ENCODE measurements at places on chromosomes 6 and 20. TPM values are rescaled to one million over a fixed set of nuclear protein-coding genes. Genes with fewer than 3 reads are reported as not detected.

DNA sequence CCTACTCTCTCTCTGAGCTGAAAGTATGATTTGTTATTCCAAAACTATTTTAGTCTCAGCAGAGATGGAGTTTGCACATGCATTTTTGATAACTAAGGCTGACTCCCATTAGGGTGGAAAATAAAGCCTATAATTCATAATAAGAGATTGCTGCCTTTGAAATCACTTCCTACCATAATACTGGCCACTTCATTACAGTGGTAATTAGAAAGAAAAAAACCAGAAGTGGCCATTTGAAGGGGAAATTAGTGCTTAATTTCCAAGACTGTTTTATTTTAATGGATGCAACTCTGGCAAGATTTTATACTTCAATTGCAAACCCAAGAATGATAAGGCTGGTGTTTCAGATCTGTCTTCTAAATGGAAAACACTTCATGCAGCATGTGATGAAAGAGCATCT, 43.4 kb downstream of the SLC35B3 start:
- no peaks in the 10 kb centered on the region for H3K36me3 ChIP-seq
- no peak for DNase-seq
- H3K4me3 ChIP-seq: no peak overlapping the region
- H3K27me3 ChIP-seq: no peaks in the 10 kb centered on the region
- no peak overlapping the region for H3K27ac ChIP-seq

- no peaks in the 10 kb centered on the region for H3K4me1 ChIP-seq
- DNase-seq: no peak
- H3K27ac ChIP-seq: no peak overlapping the region
- H3K36me3 ChIP-seq: no peaks in the 10 kb centered on the region
- H3K4me3 ChIP-seq: no peak overlapping the region
Observed at GRCh38 chr20:62611819-62612218, 30.5 kb upstream of the SLCO4A1 start.

DNA sequence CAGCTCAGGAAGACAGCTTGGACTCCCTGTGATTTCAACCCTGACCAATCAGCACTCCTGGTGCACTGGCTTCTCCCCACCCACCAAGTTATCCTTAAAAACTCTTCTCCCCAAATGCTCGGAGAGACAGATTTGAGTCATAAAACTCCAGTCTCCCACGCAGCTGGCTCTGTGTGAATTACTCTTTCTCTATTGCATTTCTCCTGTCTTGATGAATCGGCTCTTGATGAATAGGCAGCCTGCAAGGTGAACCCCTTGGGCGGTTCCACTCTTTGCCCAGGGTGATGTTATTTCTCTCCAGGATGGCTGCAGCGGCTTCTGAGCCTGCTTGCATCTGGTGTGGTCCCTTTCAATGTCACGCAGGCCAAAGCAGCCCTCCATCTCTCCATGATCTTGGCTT, 12.4 kb downstream of the SLC52A3 start:
- no peaks in the 10 kb centered on the region for H3K27me3 ChIP-seq
- H3K27ac ChIP-seq: no peak overlapping the region
- no peaks in the 10 kb centered on the region for H3K36me3 ChIP-seq
- DNase-seq: no peak
- H3K4me3 ChIP-seq: no peak overlapping the region

DNA sequence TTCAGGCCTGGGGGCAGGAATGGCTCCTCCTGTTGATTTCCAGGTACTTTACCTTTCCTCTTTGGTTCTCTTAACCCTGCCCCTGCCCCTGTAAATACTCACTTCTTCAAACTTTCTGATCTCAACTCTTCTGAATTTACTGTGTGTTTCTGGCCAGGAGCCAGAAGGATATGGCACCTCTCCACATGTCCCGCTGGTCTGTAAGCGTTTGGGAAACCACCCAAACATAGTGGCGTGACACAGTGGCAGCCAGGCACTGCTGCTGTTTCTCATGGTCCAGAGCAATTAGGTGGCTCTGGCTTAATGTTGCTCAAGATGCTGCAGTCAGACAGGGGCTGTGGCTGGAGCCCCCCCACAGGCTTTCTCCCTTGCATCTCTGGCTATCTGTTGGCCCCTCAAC, 374.5 kb downstream of the RNGTT start:
- no peaks in the 10 kb centered on the region for H3K36me3 ChIP-seq
- no peak overlapping the region for H3K27ac ChIP-seq
- no peaks in the 10 kb centered on the region for H3K4me1 ChIP-seq
- no peak overlapping the region for H3K4me3 ChIP-seq
- peaks cover 21% of the 10 kb centered on the region for H3K27me3 ChIP-seq
- DNase-seq: peak; percentile 26

- H3K27ac ChIP-seq: no peak overlapping the region
- H3K27me3 ChIP-seq: no peaks in the 10 kb centered on the region
- H3K4me1 ChIP-seq: peaks cover 17% of the 10 kb centered on the region
- peak; percentile 92 for DNase-seq
- no peak overlapping the region for H3K4me3 ChIP-seq
Observed at GRCh38 chr20:8812817-8813216, 256.1 kb upstream of the PLCB4 start.

- no peak overlapping the region for H3K4me3 ChIP-seq
- peaks cover 8% of the 10 kb centered on the region for H3K27me3 ChIP-seq
- H3K4me1 ChIP-seq: no peaks in the 10 kb centered on the region
- no peaks in the 10 kb centered on the region for H3K36me3 ChIP-seq
- DNase-seq: no peak
Observed at GRCh38 chr6:156695742-156696141, 81.4 kb upstream of the ARID1B start.

GRCh38 chr6:165571068-165571682, 91.9 kb downstream of the PDE10A start:
- H3K4me3 ChIP-seq: no peak overlapping the region
- no peak for DNase-seq
- no peaks in the 10 kb centered on the region for H3K36me3 ChIP-seq
- H3K27me3 ChIP-seq: no peaks in the 10 kb centered on the region
- no peak overlapping the region for H3K27ac ChIP-seq

DNA sequence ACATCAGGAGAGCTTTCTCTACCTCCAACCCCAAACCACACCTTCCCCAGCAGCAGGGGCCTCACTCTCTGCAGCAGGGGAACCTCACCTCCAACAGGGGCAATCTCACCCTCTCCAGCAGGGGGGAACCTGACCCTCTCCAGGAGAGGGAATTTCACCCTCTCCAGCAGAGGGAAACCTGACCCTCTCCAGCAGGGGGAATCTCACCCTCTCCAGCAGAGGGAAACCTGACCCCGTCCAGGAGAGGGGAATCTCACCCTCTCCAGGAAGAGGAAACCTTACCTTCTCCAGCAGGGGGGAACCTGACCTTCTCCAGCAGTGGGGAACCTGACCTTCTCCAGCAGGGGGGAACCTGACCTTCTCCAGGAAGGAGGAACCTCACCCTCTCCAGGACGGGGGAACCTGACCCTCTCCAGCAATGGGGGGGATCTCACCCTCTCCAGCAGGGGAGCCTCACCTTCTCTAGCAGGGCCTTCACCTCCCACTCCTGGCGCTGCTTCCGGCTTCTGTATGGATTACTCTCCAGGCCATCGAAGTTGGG, 3.1 kb downstream of the B3GALT4 start:
- peaks cover 49% of the 10 kb centered on the region for H3K36me3 ChIP-seq
- peak; percentile 69 for DNase-seq
- no peak overlapping the region for H3K4me3 ChIP-seq

DNA sequence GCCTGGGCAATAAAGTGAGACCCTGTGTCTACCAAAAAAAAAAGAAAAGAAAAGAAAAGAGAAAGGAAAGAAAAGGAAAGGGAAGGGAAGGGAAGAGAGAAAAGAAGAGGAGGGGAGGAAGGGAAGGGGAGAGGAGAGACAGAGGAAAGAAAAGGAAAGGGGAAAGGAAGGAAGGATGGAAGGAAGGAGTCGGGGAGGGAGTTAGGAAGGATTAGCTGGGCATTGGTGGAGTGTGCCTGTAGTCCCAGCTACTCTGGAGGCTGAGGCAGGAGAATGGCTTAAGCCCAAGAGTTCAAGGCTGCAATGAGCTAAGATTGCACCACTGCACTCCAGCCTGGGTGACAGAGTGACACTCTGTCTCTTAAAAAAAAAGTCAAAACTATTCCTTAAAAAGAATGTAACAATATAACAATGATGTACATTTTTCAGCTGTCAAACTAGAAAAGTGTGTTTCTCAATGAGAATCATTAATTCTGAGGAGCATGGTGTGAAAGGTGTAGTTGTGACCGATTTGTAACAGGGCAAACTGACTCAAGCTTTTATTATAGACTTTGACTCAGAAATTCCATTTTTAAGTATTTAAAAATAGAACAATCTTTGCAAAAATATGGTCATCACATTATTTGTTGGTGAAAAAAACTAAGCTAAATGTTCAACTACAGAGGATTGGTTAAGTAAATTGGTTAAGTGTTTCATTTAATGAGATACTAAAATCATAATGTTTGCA, 14.7 kb downstream of the SNRPB start:
- H3K36me3 ChIP-seq: peaks cover 18% of the 10 kb centered on the region
- no peak for DNase-seq
- H3K4me3 ChIP-seq: no peak overlapping the region
- H3K27me3 ChIP-seq: no peaks in the 10 kb centered on the region
- peaks cover under 1% of the 10 kb centered on the region for H3K4me1 ChIP-seq

- no peaks in the 10 kb centered on the region for H3K27me3 ChIP-seq
- peak; percentile 93 for DNase-seq
- no peak overlapping the region for H3K4me3 ChIP-seq
- peak overlapping the region; percentile 47 for H3K27ac ChIP-seq
Observed at GRCh38 chr6:80991316-80991715, 761.2 kb downstream of the TENT5A start.

DNA sequence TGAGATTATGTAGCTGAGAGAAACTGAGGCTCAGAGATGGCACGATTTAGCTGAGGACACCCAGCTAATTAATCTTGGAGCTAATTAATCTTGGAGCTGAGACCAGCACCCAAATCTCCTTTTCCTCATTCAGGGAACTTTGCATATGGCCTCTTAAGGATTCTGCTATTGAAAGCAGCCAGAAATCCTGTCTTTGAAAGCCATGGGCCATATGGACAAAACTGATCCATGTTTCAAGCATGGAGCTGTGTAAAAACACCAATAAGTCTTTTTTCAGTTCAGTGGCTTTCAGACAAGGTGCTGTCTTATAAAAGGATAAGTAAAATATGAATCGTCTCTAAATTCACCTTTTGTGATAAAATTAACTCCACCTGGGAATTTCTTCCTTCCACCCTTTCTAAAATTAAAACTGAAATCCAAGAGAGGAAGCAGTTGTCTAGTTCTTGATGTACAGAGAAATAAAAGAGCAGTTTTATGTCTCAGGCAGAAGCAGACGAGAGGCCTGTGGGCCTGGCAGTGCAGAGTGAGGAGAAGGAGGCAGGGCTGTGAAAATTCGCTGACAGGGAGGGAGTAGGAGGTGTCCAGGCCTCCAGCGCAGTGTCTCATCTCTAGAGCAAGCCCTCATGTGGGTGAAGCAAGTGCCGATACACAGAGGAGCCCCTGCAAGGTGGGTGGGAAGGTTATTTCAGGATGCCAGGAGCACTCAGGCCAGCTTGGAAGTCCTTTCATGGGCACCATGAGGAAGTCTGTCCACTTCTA, 266.9 kb downstream of the UST start:
- no peak overlapping the region for H3K4me3 ChIP-seq
- no peaks in the 10 kb centered on the region for H3K36me3 ChIP-seq
- H3K27me3 ChIP-seq: no peaks in the 10 kb centered on the region
- no peak for DNase-seq

GRCh38 chr20:8855315-8855714, 213.6 kb upstream of the PLCB4 start:
- DNase-seq: no peak
- peaks cover 19% of the 10 kb centered on the region for H3K4me1 ChIP-seq
- H3K27me3 ChIP-seq: no peaks in the 10 kb centered on the region
- no peaks in the 10 kb centered on the region for H3K36me3 ChIP-seq

DNA sequence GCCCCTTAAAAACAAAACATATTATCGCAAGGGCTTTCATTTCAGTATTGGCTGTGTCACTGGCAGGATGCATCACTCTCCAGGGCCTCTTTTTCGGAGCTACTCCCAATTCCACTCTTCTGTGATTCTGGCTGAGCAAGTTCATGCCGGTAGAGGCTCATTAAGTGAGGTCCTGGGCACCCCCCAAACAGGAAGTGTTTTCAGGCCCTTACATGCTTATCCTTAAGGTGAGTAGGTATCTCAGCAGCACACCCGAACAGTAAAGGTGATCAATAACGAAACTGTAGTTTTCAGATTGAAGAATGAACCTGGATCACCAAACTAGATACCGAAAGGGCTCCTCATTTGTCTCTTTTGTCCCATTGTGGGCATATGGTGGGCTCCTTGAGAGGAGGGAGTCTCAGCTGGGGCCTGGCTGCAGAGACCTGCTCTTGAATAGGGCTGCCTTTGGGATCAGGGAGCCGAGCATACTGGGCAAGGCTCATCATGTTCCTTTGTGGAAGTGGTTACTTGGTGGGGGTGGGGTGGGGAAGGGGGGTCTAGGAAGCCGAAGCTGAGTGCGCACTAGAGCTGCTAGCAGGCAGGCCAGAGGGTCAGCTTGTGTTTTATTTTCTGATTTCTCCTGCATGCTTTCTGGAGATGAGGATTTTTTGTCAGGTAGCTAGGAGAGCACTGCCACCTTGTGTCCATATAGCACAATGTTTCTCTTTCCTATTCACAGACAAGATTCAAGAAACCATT, 65.2 kb downstream of the CDS2 start:
- H3K27me3 ChIP-seq: no peaks in the 10 kb centered on the region
- peak; percentile 78 for DNase-seq
- peaks cover 49% of the 10 kb centered on the region for H3K36me3 ChIP-seq
- no peaks in the 10 kb centered on the region for H3K4me1 ChIP-seq

GRCh38 chr20:24798930-24799705, 150.0 kb upstream of the CST7 start:
- no peak overlapping the region for H3K27ac ChIP-seq
- no peak overlapping the region for H3K4me3 ChIP-seq
- H3K27me3 ChIP-seq: no peaks in the 10 kb centered on the region
- DNase-seq: no peak
- H3K36me3 ChIP-seq: no peaks in the 10 kb centered on the region

DNA sequence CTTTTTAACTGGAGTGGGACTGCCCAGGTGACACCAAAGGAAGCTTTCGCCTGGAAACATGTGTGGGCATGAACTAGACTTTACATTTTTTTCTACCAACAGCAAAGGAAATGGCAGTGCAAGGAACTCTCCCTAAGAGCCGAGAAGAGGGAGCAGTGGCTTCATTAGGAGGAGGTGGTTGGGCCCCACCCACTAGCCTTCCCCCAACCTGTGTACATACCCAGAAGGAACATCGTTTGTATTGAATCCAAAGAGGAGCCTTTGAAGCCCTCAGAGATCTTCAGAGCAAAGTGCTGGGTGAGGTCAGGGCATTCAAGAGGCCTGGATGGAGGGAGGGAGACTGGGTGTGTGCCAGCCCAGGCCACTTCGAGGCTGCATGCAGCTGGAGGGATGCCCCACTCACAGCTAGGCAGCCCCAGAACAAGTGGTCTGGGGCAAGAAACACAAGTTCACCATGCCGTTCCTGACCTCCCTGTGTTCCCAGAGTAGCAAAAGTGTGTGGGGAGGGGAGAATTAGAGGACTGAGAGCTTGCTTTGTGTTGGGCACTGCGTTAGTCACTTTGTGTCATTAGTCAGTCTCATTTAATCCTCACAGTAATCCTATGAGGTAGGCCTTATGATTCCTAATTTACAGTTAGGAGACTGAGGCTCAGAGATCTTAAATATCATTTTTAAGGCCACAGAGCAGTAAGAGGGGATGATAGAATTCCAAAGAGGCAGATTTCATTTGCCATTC, 191.6 kb upstream of the SUPT3H start:
- no peaks in the 10 kb centered on the region for H3K27me3 ChIP-seq
- no peak for DNase-seq
- no peak overlapping the region for H3K27ac ChIP-seq
- H3K4me3 ChIP-seq: no peak overlapping the region

The TSHZ2 gene
- total RNA-seq: 4.1 TPM

The SLC26A8 gene
- total RNA-seq: not detected

The ABT1 gene
- total RNA-seq: 18.1 TPM

The FERMT1 gene
- 1.3 TPM for total RNA-seq

The CTAGE9 gene
- not detected for total RNA-seq

The PRPH2 gene
- 0.41 TPM for total RNA-seq

The NOX3 gene
- total RNA-seq: not detected

The CST5 gene
- not detected for total RNA-seq

All from A673 (cell line).